NCI-H1105 treated with DMSO at 0.1 percent for 48 hours (cell line): ENCODE measurements at places on chromosomes 1 and 21.

GRCh38 chr1:201216395-201217085 is 25.9 kb downstream of the IGFN1 start:
- DNase-seq = no peak

DNA sequence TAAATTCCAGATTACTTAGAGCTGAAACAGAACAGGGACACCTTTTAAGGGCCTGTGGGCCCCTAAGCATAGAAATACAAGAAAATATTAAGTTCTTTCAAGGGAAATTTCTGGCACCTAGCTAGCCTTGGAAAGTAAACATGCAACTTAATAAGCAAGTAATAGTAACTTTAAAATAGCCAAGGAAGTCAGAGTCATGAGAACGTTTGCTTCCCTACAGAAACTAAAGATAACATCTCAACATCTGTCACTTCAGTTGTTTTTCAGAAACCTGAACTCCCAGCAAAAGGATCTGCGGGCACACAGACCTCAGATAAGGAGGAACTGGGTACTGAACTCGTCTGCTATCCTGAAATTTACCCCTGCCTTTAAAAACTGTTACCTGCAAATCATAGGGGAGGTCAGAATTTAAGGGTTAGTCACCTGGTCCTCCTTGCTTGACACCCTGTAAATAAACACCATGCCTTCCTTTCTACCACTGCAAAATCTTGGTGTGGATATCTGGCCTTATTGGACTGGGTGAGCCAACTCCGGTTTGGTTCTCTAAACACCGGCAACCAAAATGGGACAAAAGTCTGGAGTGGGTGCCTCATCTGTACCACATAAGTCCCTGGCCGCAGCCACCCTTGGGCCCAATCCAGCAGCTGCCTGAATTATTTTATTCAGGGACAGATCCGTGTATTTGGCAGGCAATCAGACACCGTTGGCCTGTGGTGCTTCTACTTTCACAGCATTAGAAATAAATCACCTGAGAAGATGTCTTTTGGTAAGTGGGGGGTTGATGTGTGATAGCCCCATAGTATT is 27.9 kb downstream of the NRDC start:
- DNase-seq = peak; percentile 58

DNA sequence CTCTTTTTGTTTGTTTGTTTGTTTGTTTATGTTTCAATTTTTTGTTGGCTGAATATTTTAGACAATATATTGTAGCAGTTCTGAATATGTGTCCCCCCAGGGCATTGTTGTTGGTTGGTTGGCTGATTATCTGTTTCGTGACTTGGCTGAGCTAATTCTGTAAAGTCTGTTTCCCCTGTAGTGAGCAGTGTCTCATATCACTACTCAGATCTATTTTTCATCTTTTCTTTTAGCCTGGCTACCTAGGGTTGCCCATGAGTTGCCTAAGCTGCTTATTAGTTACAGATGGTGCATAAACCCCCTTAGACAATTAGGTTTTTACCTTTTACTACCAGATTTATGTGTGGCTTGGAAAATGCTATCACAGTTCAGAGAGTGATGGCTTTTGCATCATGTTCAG is 32.3 kb downstream of the CFAP57 start:
- DNase-seq = no peak

- no peak for DNase-seq
Measured at GRCh38 chr1:113223546-113223945, 150.5 kb downstream of the LRIG2 start.

DNA sequence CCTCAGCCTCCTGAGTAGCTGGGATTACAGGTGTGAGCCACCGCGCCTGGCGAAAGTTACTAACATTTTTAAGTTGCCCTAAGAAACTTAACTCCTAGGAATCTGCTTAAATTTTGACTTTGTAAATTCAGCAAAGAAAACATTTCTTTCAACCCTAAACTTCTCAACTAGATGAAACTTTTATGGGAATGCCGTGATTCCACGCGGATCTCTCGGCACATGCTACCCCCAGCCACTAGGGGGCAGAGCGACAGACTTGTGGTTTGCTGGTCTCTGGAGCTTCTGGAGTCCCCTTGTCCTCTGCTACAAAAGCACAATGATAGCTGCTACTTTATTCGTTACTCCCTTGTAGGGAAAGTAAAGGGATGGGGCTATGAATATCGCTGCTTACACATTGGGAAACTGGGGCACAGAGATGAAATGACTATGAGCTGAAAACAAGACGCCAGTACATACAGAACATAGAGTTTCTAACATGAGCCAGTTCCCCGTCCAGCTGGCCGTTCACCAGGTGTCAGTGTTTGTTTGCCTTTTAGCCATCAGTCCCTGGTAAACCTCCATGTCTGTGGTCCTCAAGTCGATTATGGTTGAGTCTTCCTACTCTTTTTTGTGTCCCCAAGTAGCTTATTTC is 114.7 kb downstream of the PBX1 start:
- DNase-seq = no peak

GRCh38 chr1:234478152-234478480 is 863 bp downstream of the TARBP1 start:
- DNase-seq = peak; percentile 33

- DNase-seq = no peak
Measured at GRCh38 chr1:201025571-201026002, 2.1 kb upstream of the KIF21B start.

- DNase-seq = no peak
Measured at GRCh38 chr1:31374511-31375196, 1.8 kb upstream of the FABP3 start.

- DNase-seq = no peak
Measured at GRCh38 chr1:209387271-209387968, 196.1 kb upstream of the CAMK1G start.
